ENCODE measurements at places on chromosomes 6 and 20.
A peak's percentile ranks its signal among the peaks of the same experiment; 100 is the strongest.

DNA sequence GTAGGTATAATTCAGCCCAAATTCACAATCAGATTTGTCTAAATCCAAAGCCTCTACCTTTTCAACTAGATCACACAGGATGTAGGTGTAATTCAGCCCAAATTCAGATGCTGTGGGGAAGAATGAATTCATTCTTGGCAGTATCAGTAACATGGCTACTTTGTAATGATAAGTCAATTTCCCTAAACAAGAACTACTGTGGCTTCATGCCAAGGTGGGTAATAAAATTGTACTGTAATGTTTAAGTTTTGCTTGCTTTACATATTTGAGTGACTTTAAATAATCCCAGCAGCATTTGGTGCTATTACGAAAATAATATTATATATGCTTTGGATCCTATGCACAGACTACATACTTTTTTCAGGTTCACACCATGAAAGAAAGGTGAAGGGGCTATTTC is 239.1 kb downstream of the HDGFL1 start:
- DNase-seq: no peak

- peak; percentile 16 for DNase-seq
Observed at GRCh38 chr6:167856999-167857660, 30.4 kb downstream of the AFDN start.

- DNase-seq: no peak
Observed at GRCh38 chr6:122153557-122153956, 245.9 kb upstream of the HSF2 start.

DNA sequence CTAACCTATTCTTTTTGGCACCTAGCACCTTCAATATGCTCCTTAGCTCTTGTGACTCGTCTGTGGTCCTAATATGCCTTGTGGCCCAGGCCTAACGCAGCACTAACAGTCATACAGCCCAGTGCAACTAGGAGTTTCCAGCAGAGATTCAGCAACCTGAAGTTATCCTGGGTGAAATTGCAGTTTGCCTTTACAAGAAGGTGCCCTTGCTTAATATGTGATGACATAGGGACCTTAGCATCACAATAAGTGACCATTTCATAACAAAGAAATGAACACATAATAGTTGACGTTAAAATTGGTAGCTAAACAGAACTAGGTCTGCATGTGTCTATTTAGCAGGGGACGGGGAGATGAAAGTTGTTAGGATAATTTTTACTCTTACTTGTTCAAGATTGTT is 10.1 kb downstream of the FIG4 start:
- no peak for DNase-seq

DNA sequence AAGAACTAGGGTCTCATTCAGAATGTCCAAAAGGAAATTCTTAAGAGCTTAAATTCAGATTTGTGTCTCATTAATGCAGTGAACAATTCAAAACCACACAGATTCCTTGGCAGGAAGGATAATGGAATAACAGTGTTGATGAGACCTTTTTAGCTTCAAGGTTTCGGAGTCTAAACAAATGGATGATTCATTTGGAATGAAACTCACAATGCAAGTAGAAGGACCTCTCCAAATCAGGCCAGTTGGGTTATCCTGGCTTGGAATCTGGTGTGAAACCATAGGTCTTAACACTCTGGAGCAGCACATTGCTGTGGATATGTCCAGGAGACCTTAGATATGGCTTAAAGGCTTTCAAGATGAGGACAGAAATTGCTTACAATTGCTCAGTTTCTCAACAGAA is 44.9 kb downstream of the KCTD20 start:
- DNase-seq: no peak

DNA sequence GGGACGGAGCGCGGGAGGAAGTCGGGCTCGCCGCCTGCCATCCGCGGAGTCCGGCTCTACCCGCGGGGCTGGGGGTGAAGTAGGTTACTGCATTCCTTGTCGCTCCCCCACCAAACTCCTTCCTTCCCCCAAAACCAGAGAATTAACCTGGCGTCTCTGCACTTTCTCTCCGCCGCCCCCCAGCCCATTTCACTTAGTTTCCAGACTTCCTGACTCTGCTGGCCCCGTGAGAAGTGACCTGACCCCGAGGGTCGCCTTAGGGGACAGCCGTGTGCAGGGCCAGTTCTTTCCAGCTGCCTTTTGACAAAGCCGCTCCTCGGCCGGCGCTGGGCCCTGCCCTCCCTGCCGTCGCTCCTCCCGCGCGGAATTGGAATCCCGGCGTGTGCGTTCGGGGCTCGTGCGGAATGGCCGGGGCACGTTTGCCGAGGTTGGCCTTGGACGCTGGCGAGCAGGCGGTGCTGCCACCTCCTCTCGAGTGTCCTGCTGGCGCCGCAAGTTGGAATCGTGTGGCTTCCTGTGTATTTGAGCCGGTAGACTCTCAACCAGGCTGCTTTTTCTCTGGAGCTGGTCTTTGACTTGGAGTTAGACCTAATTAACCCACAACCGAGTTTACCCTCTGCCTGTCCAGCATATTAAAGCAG is 650 bp downstream of the DCBLD1 start:
- peak; percentile 69 for DNase-seq

DNA sequence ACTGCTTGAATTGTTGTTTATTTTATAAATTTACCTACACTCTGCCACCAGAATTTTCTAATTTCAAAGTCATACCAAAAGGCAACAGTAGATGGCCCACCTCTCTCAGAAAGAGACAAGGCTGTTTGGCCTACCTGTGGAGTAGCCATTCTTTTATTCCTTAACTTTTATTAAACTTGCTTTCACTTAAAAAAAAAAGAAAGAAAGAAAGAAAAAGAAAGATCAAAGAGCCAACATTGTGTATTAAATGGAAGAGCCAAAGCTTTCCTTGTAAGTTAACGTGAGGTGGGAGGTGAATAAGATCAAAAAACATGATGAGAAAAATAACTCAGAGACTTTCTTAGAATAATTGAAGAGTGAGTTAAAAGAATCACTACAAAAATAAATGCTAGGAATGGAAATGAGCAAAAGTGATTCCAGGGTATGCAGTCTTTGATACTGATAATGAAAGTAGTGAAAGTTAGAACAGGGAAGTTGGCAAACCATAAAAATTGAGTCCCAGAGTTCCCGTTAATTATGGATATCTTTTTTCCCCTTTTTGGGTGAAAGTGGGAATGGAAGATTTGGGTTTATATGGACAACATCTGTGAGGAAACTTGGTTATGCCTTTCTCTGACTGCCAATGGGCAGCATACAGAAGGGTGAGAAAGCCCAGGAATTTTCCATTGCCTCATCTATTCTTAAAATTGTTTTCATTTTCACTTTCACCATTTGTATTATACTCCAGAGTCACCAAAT is 35.9 kb upstream of the MYB start:
- DNase-seq: no peak

GRCh38 chr20:47876311-47877088 is 91.2 kb upstream of the SULF2 start:
- DNase-seq: no peak

DNA sequence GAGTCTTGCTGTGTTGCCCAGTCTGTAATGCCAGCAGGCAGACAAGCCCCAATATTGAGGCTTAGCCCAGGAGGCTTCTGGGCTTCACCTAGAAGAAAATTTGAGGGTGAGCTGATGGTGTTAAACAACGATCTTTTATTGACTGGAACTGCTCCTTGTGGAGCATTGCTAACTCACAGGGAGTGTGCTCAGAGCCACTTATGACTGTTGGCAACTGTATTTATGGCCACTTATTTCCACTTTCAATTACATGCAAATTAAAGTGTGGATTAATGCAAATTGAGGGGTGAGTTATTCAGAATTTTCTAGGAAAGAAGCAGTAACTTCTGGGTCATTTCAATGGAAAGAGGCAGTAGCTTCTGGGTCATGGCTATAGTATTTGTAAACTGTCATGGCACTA is 317.2 kb upstream of the FKBP1C start:
- no peak for DNase-seq

GRCh38 chr20:42204109-42204660 is 586.0 kb upstream of the CHD6 start:
- no peak for DNase-seq

GRCh38 chr6:160110586-160111123 is 11.0 kb upstream of the SLC22A1 start:
- DNase-seq: no peak

GRCh38 chr6:121055572-121056163 is 278.6 kb downstream of the TBC1D32 start:
- DNase-seq: no peak

GRCh38 chr20:3010985-3011723 is 32.3 kb upstream of the GNRH2 start:
- DNase-seq: no peak

DNA sequence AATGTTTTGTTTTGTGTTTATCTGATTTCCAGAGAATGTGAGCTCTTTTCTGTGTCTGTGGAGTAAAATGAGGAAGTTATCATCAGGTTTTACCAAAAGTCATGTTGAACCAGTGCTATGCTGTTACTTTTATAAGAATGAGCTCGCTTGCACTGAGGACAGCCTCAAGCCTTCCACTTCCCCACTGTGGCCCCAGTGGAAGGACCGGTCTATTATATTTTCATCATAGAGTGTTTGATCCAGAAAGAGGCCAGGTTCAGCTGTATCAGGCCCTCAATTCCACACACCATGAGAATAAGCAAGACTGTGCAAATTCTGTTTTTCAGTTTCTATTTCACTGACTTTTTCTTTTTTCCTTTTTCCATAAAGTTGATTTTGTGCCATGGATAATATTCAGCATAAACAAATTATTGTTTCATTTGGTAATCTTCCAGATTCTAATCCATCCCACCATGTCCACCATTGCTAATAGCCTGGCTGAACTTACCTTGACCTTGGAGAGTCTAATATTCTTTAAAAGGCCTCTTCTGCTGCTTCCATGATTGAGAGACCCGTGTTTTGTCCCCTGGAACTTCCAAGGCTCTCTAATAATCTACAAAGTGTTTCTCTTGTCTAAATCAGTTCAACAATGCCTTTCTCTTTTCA is 286.2 kb downstream of the THBS2 start:
- no peak for DNase-seq

DNA sequence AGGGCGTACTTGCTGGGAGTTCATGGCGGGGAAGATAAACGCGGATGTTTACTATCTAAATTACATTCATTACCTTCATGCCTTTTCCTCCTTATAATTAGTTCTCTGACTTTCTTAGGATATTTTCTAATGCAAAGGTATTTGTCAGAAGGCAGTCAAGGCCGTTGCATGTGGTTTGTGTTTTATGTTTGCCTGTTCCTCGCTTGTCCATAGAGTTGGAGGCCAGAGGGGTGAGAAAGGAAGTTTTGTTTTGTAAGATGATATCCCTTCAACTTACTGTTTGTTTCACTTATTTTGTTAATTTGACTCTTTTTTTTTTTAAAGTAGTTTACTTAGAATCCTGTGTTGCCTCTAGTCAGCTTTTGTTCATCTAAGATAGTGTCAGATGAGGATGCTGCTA is 4.0 kb upstream of the CCN2 start:
- DNase-seq: no peak

DNA sequence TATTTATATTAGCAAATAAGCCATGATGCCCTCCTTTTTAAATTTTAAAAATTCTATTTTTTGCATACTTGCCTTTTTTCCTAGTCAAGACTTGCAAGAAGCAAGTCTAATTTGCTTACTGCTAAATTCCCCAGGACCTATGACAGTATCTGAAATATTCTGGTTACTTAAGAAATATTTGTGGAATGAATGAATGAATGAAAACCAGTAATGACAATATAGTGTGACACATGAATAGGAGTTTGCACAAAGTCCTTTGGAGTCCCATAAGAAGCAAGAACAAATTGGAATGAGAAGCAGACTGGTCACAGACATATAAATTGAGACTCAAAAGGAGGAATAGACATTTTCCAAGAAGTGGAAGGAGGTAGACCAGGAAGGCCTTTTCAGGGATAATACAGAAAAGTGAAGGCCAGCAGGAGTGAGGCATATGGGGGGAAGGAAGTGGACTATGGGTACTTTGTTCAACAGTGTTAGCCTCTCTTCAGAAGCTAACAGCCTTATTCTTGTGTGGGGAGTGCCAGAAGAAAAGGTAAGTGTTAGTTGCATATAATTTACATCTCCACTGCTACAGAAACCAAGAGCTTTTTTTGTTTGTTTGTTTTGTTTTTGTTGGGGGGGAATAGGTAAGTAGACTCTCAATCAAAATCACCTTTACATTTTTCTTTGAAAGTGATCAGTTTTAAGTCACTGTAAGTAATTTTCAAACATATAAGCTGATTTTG is 93.6 kb upstream of the FAM184A start:
- DNase-seq: no peak

GRCh38 chr20:2385026-2385425 is 4.3 kb downstream of the TGM6 start:
- no peak for DNase-seq

DNA sequence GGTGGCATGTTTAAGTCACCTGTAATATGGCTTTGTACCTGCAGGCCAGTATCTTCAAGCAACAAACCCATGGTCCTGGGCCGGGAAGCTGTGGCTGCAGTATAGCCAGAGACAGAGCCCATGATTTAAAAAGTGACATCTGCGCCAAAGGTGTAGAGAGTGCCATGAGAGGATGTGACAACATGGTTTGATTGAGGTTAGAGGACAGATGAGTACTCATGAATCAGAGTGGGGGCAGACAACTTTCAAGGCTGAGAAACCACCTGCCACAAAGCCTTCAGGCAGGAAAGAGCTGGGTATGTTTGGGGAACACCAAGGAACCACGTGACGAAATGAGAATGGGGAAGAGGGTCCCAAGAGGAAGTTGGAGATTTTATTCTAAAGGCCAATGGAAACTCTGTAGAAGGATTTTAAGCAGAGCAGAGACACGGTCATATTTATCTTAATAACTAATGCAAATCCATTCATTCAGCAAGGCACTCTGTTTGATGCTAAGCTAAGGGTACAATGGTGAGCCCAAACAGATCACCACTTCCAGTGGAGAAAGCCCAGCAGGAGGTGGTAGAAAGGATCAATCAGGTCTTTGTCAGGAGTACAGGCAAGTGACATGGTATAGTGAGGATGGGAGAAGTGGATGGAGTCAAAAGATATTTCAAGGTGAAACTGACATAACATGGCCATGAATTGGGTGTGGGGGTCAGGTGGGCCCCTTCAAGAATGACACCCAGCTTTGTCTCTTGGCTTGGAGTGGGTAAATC is 3.4 kb upstream of the MICAL1 start:
- no peak for DNase-seq

- DNase-seq: no peak
Observed at GRCh38 chr20:40017765-40018164, 671.3 kb downstream of the MAFB start.

DNA sequence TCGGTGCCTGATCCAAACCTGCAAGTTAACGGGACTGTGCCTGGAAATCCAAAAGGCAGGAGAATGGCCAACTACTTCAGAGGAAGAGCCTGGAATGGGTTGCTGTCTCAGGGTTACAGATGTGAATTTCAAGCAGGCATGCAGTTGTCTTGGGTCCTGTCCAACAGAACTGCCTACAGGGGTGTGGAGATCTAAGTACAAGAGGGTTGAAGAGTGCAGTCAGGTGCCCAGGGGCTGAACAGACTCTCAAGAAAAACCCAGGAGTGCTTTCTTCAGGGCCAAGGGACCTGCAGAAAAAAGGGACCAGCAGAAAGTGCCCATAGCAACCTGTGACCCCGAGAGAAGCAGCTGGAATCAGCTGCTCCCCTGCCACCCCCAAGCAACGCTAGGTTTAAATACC is 71.0 kb downstream of the PREP start:
- no peak for DNase-seq

Data from BE2C (cell line).